ENCODE measurements at places on chromosomes 2 and 18. TPM values are rescaled to one million over a fixed set of nuclear protein-coding genes. Genes with fewer than 3 reads are reported as not detected.

Gene QPCT
- total RNA-seq = 2.1 TPM

Gene ICA1L
- total RNA-seq = 7.8 TPM

Gene CD8B
- not detected for total RNA-seq

Gene MARCO
- total RNA-seq = not detected

Gene KLHL41
- 0.07 TPM for total RNA-seq

Gene DNAH7
- total RNA-seq = not detected

Gene NAT8
- not detected for total RNA-seq

Gene INHBB
- total RNA-seq = not detected

Gene OTOS
- total RNA-seq = not detected

Gene MTHFD2
- total RNA-seq = 418 TPM

Gene MRO
- not detected for total RNA-seq

Gene CHMP1B
- total RNA-seq = 24.4 TPM

Gene ASB18
- total RNA-seq = not detected

Gene ZNF892
- 4.7 TPM for total RNA-seq

Gene IL1RL2
- 0.09 TPM for total RNA-seq

Gene TWIST2
- total RNA-seq = not detected

Gene GPAT2
- total RNA-seq = 20.4 TPM

Gene GLI2
- 0.14 TPM for total RNA-seq

Gene CAPN10
- 48.4 TPM for total RNA-seq

Gene LINC00305
- not detected for total RNA-seq

Gene HRH4
- 1.6 TPM for total RNA-seq

Gene HAUS1
- total RNA-seq = 49.5 TPM

Gene ABCB11
- not detected for total RNA-seq

Gene MRPL19
- 70.6 TPM for total RNA-seq

Gene MYO7B
- total RNA-seq = 0.12 TPM

Gene CIDEA
- total RNA-seq = not detected

Gene SNTG2
- 0.14 TPM for total RNA-seq

Gene ATG4B
- 109 TPM for total RNA-seq

Gene TCF7L1
- total RNA-seq = not detected

Gene ANKRD29
- total RNA-seq = not detected

Gene ELOA2
- total RNA-seq = not detected

Gene CFC1B
- total RNA-seq = not detected

Gene KATNAL2
- total RNA-seq = not detected

Gene SLC1A4
- 12.4 TPM for total RNA-seq

Gene LOXL3
- 1.5 TPM for total RNA-seq

Gene CBLN2
- total RNA-seq = not detected

Gene BOLA3
- 103 TPM for total RNA-seq

Gene THOC1
- 78.9 TPM for total RNA-seq

Gene RAX
- total RNA-seq = not detected

Gene DCDC2C
- total RNA-seq = not detected

Gene MAPK4
- total RNA-seq = not detected

Gene SCN9A
- not detected for total RNA-seq

All from activated CD4-positive, alpha-beta T cell treated with anti-CD3 and anti-CD28 coated beads, Interleukin-2, amount 10 ng/mL, durations not matched to agents 24 days and 14 days (primary cell).